Stimulated activated CD4-positive, alpha-beta T cell treated with anti-CD3 and anti-CD28 coated beads, Interleukin-4, amount 100 ng/mL, for 4 hours (primary cell): ENCODE measurements at places on chromosomes 2 and 18.

DNA sequence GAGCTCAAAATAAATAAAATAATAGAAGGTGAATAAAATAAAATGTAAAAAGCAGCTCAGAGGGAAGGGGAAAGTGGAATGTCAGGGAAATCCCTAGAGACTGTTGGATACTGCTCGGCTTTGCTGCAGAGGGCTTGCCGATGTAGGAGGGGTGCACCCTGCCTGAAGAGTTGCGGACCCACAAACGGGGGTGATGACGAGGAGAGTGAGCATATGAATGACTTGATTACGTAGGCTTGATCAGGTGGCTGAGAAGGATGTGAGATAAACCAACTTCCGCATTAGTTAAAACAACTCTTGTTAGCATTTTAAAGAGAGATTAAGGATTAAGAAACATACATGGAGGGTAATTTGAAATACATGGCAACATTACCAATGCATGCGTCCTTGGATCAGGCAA, 21.0 kb upstream of the TMEM237 start:
- no peak for DNase-seq

- no peak for DNase-seq
These were observed 23.2 kb upstream of the GPR17 start for GRCh38 chr2:127622561-127623387.

DNA sequence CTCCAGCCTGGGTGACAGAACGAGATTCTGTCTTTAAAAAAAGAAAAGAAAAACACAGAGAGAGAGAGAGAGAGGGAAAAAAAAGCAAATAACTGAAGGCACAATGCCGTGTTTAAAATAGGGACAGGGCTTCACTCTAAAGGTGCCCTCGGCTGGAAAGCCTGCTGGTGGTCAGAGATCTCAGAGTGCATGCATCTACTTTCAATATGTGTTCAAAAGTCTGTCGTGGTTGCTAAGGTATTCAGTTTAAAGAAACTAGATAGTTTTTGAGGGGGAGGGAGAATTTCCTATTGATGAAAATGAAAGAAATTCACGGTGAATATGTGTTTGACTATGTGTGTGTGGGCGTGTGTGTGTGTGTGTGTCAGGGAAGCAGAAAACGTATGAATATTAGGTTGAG, 11.0 kb upstream of the CBLN2 start:
- no peak for DNase-seq

GRCh38 chr2:39523308-39524044, 86.4 kb upstream of the MAP4K3 start:
- DNase-seq, result no peak

GRCh38 chr2:186717320-186718007, 23.6 kb downstream of the FAM171B start:
- no peak for DNase-seq

DNA sequence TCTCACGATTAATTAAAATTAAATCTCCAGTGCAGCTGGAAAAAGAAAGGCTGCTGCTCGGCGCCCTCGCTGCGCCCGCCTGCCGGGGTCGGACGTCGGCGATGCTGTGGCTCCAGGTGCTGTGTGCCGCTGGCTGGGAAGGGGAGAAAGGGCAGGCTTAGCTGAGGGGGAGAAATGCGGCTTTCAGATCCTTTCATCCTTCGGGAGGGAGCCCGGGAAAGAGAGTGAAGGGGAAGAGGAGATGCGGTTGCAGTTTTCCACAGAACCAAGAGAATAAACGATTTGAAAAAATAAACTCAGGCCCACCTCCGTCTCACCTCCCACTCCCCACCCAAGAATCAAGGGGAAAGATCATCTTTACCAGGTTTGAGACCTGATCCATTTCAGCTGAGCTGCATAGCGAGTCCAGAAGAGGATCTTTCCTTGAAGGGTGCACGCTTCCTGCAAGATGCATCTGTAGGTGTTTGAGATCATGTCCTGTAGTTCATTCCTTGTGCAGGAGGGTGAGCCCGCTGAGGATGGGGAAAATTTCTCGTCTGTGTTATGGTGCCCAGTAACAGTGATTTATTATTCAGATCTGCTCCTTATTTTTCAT, 495 bp downstream of the TMEM169 start:
- no peak for DNase-seq

- DNase-seq, result no peak
These were observed 2.6 kb downstream of the PMAIP1 start for GRCh38 chr18:59902131-59902992.

GRCh38 chr2:157839162-157839801, 36.8 kb downstream of the ACVR1 start:
- DNase-seq, result no peak

DNA sequence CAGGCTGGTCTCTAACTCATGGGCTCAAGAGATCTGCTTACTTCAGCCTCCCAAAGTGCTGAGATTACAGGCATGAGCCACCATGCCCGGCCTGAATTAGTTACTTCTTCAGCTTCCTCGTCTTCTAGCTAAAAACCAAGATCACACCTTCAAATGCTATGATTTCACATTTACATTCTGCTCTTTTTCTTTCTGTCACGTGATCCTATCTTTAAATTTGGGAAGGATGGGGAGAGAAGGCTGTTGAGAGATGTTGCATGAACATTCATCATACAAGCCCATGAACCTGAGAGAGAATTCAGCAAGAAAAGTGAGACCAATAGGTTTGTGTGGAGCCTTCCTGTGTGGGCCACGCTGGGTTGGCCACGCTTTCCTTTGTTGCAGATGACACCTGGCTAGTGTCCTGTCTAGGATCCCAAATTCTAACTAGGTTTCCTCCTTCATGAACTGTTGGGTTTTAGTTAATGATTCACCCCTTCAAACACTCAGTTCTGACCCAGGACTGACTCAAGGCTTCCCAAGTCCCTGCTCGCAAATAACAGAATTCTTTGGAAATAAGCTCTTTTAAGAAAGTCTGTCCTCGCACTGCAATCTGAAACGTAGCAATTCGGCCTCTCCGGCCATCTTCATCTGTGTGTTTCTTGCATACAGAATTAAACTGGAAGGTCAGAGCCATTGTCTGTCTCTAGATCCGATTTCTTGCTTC, 57.3 kb upstream of the CREB1 start:
- DNase-seq, result no peak

DNA sequence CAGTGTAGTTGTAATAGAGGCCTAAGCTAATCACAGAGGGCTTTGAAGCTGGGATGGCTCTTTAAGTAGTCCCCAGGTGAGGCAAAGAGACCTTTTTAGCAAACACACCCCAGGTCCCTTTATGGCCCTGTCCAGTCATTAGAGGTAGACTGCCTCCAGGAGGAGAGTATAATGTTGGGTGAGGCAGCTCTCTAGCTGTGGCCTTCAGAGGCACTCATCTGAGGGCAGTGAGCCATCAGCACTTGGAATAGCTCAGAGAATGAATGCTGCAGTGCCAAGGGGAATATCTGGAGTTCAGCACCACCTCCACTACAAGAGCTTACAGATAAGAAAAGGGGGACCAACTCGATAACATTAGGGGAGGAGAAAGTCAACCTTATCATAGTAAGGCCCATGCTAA, 52.8 kb downstream of the UNC80 start:
- no peak for DNase-seq

DNA sequence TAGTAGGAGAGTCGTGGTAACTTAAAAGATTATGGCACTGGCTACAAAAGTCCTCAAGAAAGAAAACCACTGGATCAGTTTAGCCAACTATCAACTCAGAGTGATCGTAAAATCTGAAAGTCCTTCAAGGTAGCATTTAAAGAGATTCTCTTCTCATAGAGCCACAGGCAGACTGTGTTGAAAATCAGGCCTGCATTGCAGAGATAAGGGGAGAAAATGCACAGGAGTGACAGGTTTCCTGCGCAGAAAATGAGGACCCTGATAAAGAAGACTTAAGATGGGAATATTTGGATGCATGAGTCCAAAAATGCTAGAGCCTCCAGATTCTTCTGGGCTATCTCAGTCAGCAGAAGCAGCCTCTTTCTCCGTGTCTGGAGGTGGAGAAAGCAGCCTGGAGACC, 360.9 kb downstream of the PLCL1 start:
- no peak for DNase-seq

DNA sequence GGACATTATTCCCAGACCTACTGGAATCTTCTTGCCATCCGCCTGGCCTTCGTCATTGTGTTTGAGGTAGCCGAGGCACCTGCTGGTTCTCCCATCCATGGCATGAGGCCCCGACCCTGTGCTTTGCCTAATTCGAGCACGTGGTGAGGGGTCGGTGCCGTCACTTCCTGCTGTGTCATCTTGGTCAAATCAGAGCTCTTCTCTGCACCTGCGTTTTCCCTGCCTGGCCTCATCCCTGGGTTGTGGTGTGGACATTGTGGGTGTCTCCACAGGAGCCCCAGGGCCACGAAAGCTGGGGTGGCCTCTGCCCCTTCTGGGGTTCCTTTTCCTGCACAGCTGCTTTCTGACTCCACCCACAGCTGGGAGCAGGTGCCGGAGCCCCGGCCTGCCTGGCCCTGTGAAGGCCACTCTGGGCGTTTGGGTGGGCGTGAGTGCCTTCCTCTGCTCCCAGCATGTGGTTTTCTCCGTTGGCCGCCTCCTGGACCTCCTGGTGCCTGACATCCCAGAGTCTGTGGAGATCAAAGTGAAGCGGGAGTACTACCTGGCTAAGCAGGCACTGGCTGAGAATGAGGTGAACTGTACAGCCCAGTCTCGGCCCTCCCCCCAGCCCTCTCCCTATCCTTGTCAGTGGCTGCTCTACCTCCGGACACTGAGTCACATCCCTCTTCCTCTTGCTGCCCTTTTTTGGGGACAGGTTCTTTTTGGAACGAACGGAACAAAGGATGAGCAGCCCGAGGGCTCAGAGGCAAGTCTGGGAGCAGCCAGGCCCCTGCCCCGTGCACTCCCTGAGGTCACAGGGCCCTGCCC, 34.9 kb downstream of the ANO7 start:
- DNase-seq, result no peak

GRCh38 chr2:237139123-237139675, 53.5 kb downstream of the COPS8 start:
- no peak for DNase-seq

DNA sequence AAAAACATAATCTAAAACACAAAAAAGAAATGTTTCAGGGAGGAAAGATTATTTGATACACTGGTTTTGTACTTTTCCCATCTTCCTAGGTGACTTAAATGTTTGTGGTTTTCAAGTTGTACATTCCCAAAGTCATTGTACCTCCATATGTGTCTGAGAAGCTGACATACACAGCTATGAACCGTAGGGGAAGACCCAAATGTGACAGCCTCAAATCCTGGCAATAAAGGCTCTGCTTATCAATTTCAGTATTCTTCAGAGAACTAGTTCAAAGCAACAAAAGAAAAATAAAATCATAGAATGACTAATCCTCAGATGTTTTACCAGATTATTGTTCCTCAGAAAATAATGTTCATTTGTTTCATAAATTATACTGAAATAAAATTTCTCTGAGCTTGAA, 2.5 kb downstream of the DYNC2LI1 start:
- no peak for DNase-seq

- DNase-seq, result no peak
These were observed 447.0 kb upstream of the SMIM21 start for GRCh38 chr18:75874401-75875089.

DNA sequence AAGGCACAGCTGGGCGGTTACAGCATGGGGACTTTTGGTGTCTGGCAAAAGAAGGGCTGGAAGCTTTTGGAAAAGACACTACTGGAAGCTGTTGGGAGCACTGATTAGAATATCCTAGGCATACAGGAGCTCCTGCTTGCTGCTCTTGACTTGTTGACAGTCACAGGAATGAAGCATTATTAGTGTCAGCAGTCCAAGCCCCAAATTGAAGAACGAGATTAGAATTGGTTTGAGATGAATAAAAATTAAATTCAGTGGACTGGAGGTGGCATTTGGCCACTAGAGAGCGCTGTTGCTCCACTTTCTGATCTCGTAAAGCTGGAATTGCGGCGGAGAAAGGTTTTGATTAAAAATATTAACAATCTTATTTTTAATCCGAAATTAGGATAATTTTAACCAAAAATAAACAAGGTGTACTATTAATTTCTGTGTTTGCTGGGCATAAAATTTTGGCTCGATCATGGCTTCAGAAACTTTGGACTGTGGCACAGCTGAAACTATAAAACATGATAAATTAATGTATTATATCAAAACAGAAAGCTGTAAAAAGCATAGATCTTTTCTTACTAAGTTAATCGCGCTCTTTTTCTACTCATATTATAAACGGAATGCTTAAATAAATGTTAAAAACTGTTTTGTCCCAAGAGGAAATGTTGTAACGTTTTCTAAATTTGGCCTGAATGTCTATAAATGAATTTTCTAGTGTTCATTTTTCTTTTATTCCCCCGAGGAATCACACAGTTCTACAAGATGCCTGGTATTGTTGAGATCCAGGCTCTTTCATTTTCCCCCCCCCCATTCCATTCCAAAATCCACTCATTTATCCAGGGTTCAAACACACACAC, 2.4 kb upstream of the HOXD8 start:
- peak; percentile 71 for DNase-seq

DNA sequence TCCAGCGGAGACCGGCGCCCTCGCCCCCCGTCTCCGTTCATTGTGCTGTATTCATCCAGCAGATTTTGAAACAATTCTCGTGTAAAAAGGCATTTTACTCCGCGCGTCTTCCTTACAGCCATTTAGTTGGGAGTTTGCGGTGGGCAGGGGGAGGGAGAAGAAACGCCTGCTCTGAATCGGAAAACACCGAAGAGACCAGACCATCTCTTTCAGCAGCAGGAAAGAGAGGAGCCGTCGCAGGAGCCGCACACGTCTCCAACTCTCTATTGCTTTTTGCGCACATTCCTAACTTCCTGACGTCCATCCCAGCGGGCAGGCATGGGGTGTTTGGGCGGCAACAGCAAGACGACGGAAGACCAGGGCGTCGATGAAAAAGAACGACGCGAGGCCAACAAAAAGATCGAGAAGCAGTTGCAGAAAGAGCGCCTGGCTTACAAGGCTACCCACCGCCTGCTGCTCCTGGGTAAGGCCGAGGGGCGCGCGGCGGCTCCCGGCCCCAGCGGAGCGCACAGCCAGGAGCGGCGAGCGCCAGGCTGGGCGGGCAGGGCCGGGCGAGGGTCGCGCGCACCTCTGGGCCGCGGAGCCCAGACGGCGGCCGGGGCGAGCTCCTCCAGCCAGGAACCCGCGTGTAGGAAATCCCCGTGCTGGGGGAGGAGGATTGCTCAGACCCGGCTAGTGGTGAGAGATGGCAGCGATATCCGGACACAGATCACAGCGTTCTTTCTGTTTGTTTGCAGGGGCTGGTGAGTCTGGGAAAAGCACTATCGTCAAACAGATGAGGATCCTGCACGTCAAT, 63.2 kb downstream of the GNAL start:
- DNase-seq, result no peak

DNA sequence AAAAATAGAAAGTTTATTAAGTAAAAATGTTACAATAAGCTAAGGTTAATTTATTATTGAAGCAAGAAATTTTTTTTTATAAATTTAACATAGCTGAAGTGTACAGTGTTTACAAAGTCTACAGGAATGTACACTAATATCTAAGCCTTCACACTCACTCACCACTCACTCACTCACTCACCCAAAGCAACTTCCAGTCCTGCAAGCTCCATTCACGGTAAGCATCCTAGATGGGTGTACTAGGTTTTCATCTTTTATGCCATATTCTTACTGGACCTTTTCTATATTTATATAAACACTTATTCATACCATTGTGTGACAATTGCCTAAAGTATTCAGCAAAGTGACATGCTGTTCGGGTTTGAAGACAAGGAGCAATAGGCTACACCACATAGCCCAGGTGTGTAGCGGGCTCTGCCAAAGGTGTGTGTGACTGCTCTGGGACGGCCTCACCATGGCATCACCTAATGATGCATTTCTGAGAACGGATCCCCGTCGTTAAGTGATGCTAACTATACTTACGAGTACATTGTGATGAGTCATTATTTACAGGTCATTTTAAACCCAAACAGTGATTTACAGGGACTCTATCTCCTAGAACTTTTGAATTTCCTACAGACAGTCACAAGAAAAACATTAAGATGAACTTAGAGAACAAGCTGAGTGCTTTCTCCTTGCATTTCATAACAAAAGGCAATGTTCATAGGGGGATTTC, 76.3 kb upstream of the ID2 start:
- no peak for DNase-seq
